ENCODE measurements at places on chromosomes 5 and 9.

GRCh38 chr5:72076621-72077300 is 30.5 kb upstream of the MAP1B start:
- no peak for DNase-seq

GRCh38 chr9:103802068-103802467 is 292.0 kb upstream of the SMC2 start:
- DNase-seq = no peak

DNA sequence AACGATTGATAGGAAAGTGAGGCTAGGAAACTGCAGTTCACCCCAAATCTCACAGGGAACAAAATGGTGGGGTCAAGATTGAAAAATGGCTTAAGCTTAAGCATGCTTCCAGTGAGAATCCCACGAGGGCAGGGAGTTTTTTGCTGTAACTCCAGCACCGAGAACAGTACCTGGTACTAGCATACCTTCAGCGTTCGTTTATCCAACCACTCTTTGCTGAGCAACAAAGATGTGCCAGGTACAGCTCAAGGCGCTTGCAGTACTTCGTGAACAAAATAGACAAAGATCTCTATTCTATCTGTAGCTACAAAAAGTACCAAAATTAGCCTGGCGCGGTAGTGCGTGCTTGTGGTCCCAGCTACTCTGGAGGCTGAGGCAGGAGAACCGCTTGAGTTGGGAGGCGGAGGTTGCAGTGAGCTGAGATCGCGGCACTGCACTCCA is 778 bp upstream of the PPP6C start:
- DNase-seq = no peak

- no peak for DNase-seq
Observed at GRCh38 chr5:94184870-94185269, 433.5 kb downstream of the KIAA0825 start.

- no peak for DNase-seq
Observed at GRCh38 chr9:21828853-21829410, 26.5 kb downstream of the MTAP start.

DNA sequence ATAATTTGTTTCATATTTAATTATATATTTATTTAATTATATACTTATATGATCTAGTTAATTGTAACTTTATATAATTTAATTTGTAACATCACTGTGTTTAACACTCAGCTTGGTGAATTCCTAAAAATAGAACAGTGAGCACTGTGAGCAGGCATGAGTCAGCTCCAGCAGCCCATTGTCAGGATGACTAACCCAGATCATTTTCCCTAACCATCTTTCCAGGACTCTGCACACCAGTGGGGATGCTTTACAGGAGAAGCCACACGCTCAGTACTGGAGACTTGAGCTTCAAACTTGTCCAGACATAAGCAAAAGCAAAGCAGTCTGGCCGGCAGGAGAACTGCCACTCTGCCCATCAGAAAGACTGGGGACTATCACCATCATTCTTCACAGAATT is 446.2 kb upstream of the TRPC7 start:
- no peak for DNase-seq

- no peak for DNase-seq
Observed at GRCh38 chr5:55593115-55593472, 58.3 kb upstream of the PLPP1 start.
